B cell (primary cell): ENCODE measurements at places on chromosomes 2 and 18. TPM values are rescaled to one million over a fixed set of nuclear protein-coding genes. Genes with fewer than 3 reads are reported as not detected.

DNA sequence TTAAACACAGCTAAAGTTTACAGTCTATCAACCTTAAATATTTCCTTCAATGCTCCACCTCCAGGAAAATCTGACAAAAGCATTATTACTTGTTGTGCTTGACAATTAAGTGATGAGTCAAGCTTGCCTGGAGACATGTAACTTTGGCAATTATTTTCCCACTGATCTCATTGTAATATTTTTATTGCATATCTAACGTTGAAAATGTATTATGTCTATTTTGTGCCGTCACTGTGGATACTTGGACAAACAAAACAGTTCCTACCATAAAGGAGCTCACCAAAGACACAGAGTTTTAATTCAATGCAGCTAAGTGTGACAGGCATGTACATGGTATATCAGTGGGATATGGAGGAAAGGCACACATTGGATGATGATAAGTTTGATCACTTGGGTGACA lies 24.7 kb downstream of the RNF103 start:
- no peaks in the 10 kb centered on the region for H3K4me1 ChIP-seq
- H3K4me3 ChIP-seq = no peak overlapping the region
- H3K36me3 ChIP-seq = peaks cover under 1% of the 10 kb centered on the region
- no peak for DNase-seq
- H3K27me3 ChIP-seq = no peaks in the 10 kb centered on the region

The LRRTM4 gene
- not detected in 2 replicates for total RNA-seq

- no peaks in the 10 kb centered on the region for H3K36me3 ChIP-seq
- H3K4me3 ChIP-seq = no peak overlapping the region
- H3K27me3 ChIP-seq = no peaks in the 10 kb centered on the region
Measured at GRCh38 chr2:226057914-226058313, 658.4 kb downstream of the NYAP2 start.

The LOXHD1 gene
- total RNA-seq = not detected in 2 replicates

DNA sequence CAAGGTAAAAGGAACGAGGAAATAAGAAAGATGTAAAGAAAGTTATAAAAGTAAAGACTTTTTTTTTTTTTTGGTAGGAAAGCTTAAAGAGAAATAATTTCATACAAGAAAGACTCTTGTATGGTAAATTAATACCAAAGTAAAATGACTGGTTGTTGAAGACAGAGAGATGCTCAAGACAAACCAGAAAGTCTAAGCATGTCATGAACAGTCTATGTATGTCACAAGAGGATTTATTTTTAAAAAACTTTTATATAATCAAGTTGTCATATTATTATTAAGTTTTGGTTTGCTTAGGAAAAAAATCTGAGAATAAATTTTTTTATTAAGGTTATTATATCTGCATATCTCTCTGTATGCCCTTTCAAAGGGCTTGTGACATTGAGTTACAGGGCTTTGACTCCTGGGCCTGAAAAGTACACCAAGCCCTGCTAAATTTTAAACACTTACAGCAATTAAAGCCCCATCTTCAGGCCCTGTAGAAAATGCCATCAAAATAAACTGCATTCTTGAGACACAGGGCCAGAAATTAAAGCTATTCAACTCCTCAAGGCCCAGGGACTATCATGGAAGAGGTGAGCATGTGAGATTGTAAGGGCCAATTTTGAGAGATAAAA lies 10.9 kb upstream of the SGPP2 start:
- no peaks in the 10 kb centered on the region for H3K27me3 ChIP-seq
- H3K36me3 ChIP-seq = no peaks in the 10 kb centered on the region
- DNase-seq = no peak
- H3K4me3 ChIP-seq = no peak overlapping the region
